Activated CD8-positive, alpha-beta memory T cell treated with anti-CD3 and anti-CD28 coated beads for 24 hours (primary cell): ENCODE measurements at places on chromosomes 11 and 22.
A peak's percentile ranks its signal among the peaks of the same experiment; 100 is the strongest.

DNA sequence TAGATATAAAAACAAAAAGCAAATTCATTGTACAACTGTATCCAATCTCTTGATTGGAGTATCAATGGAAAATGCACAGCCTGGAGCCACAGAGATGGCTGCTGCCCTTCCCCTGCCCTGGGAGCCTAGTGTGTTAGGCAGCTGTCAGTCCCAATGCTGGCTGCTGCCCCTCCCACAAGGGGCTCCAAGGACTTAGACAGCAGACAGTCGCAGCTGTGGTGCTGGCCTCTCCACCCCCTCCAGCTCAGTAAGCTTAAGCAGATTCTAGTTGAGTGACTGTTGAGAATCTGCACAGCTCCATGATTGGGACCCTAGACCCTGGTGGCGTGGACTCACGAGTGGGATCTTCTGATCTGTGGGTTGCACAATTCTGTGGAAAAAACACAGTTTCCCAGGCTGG lies 1511.2 kb downstream of the FAM181B start:
- no peak for DNase-seq

DNA sequence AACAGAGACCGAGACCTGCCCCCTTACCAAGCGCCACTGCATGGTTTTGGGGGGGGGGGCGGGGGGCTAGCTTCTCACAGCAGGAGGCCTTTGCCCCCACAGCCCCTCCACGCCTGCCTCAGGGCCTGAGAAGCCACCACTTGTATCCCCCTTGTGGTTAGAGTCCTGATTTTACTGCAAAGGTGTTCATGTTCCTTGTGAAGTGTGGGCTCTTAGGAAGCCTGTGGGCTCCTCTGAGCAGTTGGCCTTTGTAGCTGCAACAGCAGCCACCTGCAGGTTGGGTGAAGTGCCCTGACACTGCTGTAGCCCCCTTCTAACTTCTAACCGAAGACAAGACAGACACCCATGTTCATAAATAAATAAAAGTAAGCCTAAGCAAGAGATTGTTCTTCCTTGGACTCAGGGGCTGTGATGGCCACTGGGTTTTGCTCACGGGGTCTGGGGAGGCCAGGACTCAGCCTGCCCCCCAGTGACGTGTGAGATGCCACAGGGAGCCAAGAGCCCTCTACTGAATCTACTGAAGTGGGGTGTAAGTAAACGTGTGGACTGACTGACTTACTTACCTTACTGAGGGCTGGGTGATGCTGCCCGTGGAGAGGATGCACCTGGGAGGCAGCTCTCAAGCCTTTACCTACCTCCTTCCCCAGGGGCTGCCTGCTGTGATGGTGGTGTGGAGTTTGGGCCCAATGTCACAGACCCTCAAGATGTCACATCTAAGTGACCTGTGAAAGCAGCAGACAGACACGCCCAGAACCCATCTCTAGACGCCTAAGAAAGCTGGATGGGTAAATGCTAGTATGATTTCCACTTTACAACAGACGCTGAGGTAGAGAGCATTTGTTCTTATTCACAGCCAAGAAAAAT lies 25.8 kb downstream of the USP35 start:
- peak; percentile 40 for DNase-seq

GRCh38 chr22:40758390-40758789 lies 60.8 kb downstream of the SLC25A17 start:
- DNase-seq: no peak

GRCh38 chr11:16862726-16863125 lies 124.3 kb downstream of the C11orf58 start:
- no peak for DNase-seq

GRCh38 chr11:7522546-7522945 lies 8.7 kb downstream of the PPFIBP2 start:
- DNase-seq: no peak

GRCh38 chr22:20392983-20393704 lies 807 bp upstream of the ZNF74 start:
- DNase-seq: no peak
